ENCODE measurements at places on chromosomes 11 and 22.

DNA sequence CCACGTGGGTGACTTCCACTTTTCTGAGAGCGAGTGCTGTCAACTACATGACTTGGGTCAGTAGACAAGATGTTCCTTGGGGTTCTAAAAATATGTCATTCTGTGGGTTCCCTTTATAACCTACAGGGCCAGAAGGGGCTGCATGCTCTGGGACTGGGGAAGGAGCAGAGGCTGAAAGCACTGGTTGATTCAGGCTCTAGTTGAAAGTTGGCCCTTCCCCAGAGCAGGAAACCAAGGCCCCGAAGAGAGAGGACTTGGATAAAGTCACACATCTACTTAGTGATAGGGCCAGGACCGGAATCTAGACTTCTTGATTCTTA lies 9.9 kb downstream of the ADAMTS15 start:
- no peak for DNase-seq

DNA sequence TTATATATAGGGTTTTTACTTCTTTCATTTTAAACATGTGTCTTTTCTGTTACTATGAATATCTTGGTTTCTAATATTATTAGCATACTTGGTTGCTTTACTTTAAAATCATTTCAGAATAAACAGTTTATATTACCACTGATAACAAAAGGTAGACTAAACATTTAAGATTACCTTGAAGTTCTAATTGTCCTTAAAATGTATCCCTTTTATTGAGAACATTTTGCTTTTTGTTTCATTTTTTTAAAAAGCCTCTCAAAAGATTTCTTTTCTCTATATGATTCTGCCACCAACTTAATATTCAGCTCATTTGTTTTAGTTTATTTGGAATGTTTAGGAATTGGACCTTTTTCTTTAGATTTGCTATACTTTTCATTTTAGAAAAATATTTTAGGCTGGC lies 39.6 kb downstream of the MED15 start:
- no peak for DNase-seq

- no peak for DNase-seq
These were observed 82.9 kb downstream of the ETS1 start for GRCh38 chr11:128504486-128504885.

DNA sequence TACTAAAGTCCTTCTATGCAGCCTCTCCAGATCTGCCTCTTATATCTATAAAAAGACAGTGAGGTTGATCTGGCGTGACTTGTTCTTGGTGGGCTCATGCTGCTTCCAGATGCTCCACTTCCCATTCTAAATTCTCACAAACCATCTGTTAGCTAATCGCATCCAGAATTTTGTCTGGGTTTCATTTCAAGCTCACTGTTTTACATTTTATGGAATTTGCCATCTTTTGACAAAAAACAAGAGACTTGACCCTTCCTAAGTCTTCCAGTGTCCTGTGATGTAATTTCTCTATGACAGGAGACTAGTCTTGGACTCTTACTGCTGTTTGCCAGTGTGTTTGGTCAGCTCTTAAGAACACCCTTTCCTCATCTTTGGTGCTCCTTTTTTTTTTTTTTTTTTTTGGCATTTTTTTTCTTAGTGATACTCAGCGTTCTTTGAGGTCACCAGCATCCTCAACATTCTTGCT lies 23.0 kb downstream of the CRKL start:
- DNase-seq, result no peak

DNA sequence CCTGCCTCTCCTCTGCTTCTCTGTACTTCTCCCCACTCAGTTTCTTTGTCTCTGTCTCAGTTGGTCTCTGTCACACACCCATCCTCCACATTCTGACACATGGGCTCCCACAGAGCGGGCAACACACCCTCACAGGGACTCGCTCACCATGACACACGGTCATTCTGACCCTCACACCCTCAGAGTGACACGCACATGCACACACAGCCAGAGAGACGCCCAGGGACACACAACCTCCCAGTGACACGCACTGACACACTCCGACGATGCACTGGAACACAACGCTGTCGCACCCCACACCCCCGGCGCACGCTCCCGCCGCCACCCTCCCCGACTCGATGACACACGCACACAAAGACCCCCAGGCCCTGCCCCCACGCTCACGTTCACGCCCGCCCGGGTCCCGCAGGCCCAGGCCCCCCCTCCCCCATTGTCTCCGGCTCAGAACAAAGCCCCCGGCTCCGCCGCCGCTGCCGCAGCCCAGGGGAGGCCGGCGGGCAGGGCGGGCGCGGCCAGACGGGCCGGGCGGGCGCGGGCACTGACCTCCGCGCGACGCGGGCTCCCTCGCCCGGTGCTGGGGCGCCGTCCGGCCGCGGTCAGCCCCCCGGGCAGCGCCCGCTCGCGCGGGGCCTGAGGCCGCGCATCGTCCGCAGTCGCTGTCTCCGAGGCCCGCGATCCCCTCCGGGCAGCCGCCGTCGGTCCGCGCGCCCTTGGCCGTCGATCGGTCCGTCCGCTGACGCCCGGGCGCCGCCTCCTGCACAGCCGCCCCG lies 404 bp downstream of the DCHS1 start:
- no peak for DNase-seq

DNA sequence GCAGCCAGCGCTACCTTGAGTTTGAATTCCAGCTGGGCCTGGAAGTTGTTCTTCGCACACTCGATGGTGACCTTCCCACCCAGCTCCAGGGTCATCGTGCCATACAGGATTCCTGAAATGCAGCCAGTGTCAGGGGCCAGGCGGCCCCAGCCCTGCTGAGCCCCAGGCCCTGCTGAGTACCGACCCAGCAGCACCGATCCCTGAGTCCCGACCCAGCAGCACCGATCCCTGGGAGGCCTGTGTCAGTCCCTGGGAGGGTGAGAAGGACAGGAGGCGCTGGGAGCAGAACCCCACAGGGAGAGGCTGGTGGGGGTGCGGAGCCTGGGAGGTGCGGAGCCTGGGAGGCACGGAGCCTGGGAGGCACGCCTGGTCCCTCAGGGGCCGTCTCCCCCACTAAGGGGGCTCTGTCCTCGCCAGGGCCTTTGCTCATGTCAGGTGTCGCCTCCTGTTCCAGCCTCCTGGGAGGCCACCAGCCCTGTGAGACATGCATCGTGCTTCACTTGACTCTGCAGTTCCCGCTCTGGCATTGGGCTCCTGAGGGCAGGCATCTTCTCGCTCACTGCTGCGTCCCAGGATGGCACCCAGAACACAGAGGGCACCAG lies 37.1 kb upstream of the CARS1 start:
- DNase-seq, result no peak

DNA sequence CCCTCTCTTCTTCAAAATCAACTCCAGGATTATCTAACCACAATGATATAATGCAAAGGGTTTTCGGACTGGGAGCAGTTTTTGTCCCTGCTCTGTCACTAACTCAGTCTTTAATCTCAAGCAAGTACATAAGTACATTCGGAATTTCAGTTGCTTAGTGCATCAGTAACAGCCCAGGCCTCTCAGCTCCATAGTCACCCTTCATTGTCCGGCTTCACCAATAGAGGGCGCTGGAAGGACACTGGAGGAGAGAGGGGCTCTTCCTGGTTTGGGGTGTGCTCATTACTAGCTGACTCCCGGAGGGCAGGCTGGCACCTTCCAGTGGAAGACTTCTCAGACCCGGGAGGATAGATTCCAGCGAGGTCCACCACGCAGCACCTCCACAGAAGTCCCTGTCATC lies 90.4 kb upstream of the PDGFD start:
- DNase-seq, result peak; percentile 69

DNA sequence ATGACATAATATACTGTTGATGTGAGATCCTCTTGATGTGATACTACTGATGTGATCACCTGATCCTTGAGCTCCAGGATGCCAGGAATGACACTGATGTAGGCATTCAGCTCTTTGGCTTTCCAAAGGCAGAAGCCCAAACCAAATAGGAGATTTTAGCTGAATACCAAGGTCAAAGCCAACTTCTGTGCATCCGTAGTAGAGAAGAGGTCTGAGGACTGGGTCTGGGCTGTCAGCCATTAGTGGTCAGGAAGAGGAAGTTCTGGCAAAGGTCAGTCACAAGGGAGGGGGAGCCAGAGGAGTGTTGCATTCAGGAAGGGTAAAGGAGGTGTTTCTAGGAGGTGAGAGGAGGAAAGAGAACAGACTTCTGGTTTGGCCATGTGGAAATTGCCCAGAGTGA lies 53.4 kb upstream of the PARVG start:
- no peak for DNase-seq

DNA sequence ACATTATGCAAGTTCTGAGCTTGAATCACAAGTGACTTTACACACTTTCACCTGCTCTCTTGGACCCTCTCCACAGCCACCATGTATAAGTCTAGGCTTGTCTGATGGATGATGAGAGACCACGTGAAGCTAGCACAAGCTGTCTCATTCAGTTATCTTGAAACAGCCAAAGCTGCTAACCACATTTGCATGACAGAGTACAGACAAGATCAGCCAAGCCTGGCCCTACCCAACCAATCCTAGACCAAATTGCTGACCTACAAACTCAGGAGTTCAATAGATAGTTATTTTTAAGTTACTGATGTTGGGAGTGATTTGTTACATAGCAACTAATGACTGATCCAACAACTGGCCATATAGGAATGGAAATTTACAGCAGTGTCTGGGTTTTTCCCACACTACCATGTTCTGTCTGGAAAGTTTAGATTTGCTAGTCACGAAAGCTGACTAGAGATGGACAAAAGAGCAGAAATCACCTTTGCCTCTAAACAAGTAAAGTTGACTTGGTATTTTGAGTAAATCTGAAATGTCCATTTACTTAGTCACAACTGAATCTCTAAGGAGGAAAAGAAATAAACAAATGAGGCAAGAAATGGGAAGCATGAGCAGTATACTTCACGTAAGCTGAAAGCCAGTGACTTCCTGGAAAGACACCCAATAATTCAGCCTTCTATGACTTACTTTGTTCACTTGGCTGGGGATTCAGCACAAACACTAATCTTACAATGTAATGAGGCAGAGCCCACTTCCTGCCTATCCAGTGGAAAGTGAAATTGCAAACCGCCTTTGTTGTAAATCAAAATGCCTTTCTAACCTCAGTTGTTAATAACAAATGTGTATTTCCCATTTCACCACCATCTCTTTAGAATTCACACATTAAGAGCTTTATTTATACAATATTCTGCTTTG lies 101.7 kb downstream of the FAM181B start:
- DNase-seq, result peak; percentile 39

GRCh38 chr11:134987223-134987768 lies 575.3 kb upstream of the B3GAT1 start:
- no peak for DNase-seq

- no peak for DNase-seq
These were observed 837.8 kb downstream of the TBC1D22A start for GRCh38 chr22:47600281-47600680.

GRCh38 chr11:66332371-66333219 lies 3.6 kb downstream of the RIN1 start:
- no peak for DNase-seq

GRCh38 chr11:108220721-108221336 lies 1.6 kb downstream of the NPAT start:
- no peak for DNase-seq

DNA sequence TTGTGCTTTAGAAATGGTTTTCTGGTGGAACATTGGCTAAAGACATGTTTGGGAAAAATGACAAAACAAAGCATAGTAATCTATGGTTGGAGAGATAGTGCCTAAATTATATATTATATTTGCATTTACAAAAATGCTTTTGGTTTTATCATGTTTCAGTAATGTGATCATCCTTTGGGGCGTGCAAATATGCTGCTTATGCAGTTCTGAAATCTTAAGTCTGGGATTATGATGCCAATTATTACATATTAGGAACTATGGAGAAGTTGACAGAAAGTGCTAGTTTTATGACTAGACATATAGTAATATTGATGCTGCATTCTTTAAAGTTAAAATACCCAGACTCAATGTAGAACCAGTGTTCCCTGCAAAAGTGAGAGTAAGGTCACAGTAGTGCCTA lies 655.0 kb downstream of the METTL15 start:
- DNase-seq, result no peak

DNA sequence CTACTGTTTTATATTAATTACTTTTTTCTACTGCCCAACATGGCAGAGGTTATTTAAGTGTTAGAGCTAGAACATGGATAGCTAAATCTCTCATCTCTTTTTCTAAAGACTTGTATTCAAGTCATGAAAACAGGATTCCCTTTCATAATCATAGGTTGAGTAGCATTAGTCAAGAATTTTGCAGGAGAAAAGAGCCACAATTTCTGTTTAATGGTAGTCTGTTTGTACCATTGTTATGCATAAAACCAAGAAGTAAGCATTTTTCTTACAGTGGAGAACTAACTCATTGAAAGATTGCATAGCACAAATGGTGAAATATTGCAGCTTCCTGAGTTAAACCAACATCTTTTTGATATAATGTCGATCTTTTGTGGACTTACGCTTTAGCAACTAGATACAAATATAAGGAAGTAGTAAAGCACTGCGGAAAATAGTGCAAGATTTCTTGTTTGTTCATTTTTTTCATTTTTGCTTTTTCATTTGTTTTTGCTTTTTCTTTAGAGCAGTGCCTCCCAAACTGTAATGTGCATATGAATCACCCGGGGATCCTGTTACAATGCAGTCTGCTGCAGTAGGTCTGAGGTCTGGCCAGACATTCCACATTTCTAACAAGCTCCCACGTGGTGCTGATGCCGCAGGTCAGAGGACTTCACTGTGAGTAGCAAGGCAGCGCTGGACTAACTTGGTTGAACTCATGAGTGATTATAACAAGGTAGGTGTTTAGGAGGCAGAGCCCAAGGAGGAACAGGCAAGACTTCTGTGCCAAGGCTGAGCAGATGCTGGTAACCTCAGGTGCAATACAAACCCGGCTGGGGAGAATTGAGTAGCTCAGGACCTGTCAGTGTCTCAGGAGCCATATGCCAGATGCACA lies 4.6 kb downstream of the ETS1 start:
- peak; percentile 94 for DNase-seq

GRCh38 chr11:1693327-1694063 lies 3.5 kb upstream of the KRTAP5-6 start:
- peak; percentile 68 for DNase-seq

- DNase-seq, result no peak
These were observed 35.1 kb downstream of the NRXN2 start for GRCh38 chr11:64687643-64688533.

DNA sequence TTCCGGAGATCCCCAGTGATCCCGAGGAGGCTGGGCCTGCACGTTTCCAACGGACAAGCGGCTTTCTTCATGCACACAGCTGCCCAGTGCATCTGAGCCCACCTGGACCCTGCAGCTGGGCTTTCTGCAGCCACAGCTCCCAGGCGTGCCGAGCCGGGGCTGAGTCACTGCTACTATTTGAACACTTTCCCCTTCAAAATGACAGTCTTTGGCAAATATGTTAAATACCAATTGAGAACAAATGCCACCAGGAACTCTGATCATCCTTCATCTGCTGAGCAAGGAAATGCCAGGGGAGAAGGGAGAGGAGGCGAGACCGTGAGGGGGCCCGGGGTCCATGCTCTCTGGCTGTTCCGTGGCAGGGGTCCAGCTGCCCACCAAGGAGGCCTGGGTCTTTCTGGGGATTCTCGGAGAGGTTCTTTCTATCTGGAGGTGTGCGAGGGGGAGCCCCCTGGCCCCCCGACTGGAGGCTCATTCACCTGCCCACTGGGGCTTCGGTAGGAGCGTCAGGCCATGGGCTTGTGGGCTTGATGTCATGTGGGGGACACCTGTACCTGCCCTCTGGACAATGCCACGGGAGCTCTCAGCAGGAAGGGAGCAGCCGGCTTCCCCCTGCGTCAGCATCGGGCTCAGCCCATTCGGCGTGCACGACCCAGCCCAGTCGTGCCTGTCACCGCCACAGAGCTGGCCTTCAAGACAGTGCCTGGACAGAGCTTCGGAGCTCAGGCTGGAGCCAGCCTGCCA lies 159.6 kb downstream of the CTTN start:
- no peak for DNase-seq

All from epithelial cell of esophagus (primary cell).